Fibroblast of skin of right quadriceps (primary cell): ENCODE measurements at places on chromosomes 4 and X.
A peak's percentile ranks its signal among the peaks of the same experiment; 100 is the strongest.

- DNase-seq: peak; percentile 12
Observed at GRCh38 chr4:142563682-142564291, 282.3 kb downstream of the INPP4B start.

DNA sequence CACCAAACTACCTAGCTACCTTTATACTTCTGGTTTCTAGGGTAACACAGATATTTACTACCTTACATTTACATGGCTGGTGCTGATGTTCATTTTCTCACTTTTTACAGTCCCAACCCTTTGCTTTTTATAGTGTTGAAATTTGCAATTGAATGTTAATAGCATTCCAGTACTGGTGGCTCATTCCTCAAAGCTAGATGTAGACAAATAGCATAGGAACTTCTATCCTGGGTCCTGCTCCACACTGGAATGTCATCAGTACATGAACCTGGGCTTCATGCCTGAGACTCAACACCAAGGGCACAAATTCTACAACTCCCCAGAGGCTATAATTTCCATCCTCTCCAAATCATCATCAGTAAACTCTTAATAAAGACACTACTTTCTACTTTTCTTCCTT is 10.3 kb upstream of the TRMT2B start:
- DNase-seq: peak; percentile 68

GRCh38 chr4:47239649-47240048 is 208.3 kb downstream of the GABRB1 start:
- DNase-seq: no peak

GRCh38 chr4:145545538-145546174 is 64.0 kb downstream of the SMAD1 start:
- peak; percentile 87 for DNase-seq

- DNase-seq: no peak
Observed at GRCh38 chrX:110722135-110722534, 73.5 kb downstream of the CHRDL1 start.
